ENCODE measurements at places on chromosomes 3 and 15.

DNA sequence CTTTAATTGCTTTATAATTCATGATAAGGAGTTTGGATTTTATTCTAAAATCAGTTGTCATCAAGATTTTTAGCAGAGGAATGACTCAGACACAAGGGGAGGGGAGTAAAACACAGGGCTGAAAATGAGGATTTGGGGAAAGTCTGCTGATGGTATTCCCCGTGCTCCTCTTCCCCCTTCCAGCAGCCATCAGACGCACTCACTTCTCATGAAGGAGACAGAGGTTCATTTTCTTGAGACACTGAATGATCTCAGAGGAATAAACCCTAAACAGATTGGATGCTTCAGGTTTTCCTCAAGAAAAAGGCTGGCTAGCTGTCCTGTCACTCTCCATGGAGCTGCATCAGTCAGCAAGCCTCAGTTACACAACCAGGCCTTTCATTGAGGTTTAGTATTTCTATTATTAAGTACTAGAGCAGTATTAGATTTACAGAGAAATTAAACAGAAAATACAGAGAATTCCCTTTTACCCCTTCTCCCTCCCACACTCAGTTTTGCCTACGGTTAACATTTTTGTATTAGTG, 166.4 kb downstream of the C3orf70 start:
- no peak for DNase-seq

DNA sequence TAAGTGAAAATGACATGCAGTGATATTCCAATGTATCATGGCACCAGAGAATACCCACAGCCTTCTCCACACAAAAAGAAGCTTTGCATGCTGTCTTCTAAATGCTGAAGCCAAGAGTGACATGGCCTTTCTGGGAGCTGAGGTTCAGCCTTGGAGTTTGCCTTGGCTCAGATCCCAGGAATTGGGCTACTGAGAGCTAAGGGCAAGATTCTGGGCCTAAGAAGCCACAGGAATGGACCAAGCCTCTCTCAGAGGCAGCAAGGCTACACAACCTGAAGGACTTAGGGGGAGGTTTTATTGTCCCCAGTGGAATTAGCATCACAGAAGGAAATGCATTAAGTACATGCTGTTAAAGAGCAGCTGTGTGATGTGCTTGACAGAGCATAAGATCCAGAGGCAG, 1078.5 kb downstream of the TUSC7 start:
- peak; percentile 3 for DNase-seq

DNA sequence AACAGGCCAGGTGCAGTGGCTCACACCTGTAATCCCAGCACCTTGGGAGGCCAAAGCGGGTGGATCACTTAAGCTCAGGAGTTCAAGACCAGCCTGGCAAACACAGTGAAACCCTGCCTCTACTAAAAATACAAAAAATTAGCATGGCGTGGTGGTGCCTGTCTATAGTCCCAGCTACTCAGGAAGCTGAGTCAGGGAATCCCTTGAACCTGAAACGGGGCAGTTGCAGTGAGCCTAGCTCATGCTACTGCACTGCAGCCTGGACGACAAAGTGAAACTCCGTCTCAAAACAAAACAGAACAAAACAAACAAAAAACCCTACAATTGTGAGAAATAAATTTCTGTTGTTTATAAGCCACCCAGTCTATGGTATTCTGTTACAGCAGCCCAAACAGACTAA, 94.7 kb downstream of the PIK3CB start:
- no peak for DNase-seq

GRCh38 chr3:63979093-63979885, 44.0 kb downstream of the PSMD6 start:
- DNase-seq = no peak

GRCh38 chr3:38711321-38711720, 61.8 kb upstream of the SCN5A start:
- DNase-seq = no peak

GRCh38 chr15:44500555-44500954, 36.4 kb upstream of the EIF3J start:
- DNase-seq = no peak

DNA sequence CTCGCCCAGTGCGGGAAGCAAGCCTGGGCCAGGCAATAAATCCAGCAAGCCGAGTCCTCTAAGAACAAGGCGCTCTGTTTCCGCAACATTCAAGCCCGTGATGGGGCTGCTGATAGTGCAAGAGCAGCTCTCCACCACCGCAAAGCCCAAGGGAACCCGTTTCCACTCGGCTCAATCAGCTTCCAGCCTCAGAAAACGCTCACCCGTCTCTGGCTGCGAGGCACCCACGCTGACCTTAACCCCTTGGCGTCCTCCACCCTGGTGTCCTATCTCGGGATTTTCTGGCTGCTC, 17.8 kb downstream of the SPATA12 start:
- peak; percentile 29 for DNase-seq

GRCh38 chr15:60814062-60814461, 335.1 kb upstream of the ICE2 start:
- no peak for DNase-seq

DNA sequence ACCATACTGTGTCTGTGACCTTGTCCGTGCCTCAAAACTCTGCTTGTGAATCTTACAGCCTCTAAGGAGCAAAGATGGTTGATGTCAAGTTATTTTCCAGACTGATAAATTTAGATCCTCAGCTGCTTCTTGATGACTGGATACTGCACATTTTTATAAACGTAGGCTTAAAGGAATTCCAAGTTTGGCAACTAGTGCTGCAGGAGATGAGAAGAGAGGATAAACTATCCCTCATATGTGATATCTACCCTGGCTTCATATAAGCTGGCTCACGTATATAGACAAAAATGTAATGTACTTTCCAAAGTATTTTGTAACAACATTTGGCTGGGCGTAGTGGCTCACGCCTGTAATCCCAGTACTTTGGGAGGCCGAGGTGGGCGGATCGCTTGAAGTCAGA, 89.6 kb downstream of the GMPS start:
- DNase-seq = no peak
